ENCODE measurements at places on chromosomes 12 and 14. TPM values are rescaled to one million over a fixed set of nuclear protein-coding genes. Genes with fewer than 3 reads are reported as not detected.

GRCh38 chr12:17062267-17063036 lies 456.5 kb upstream of the LMO3 start:
- no peak for DNase-seq

- no peak for DNase-seq
Observed at GRCh38 chr12:84950971-84951546, 38.5 kb upstream of the SLC6A15 start.

DNA sequence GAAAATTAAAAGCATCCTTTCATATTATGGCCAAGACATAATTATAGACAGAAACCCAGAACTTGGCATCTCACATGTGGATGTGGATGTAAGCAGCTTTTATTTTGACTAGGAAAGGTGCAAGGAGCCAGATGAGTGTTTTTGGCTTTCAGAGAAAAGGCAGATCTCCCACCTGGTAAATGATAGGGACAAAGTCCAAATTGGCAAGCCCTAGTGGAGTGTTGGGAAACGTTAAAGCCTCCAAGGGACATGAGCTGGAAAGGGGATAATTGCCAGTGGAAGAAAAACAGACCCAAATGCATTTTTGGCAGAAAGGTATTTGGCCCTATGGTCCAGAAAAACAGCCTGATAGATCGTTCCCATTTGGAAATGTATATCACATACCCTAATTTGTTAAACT lies 60.1 kb downstream of the KLHL28 start:
- DNase-seq: no peak

- no peak for DNase-seq
Observed at GRCh38 chr14:61111731-61112130, 130.7 kb downstream of the SLC38A6 start.

GRCh38 chr14:62003701-62004100 lies 241.5 kb downstream of the SNAPC1 start:
- no peak for DNase-seq

Gene L3HYPDH
- total RNA-seq: 39.8 TPM

Gene GPR162
- total RNA-seq: 11.8 TPM
